ENCODE measurements at places on chromosomes 16 and 17.

DNA sequence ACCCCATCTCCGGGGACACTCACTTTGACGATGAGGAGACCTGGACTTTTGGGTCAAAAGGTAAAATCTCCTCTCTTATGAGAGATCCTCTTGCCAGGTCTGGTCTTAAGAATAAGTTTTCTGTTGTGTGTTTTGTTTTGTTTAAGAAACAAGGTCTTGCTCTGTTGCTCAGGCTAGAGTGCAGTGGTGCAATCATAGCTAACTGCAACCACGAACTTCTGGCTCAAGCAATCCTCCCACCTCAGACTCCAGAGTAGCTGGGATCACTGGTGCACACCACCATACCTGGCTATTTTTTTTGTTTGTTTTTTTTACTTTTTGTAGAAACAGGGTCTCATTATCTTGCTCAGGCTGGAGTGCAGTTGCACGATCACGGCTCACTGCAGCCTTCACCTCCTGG lies 4.1 kb downstream of the MMP25 start:
- no peak for DNase-seq

- no peak for DNase-seq
These were observed 164.6 kb downstream of the CYLD start for GRCh38 chr16:50906454-50906853.

DNA sequence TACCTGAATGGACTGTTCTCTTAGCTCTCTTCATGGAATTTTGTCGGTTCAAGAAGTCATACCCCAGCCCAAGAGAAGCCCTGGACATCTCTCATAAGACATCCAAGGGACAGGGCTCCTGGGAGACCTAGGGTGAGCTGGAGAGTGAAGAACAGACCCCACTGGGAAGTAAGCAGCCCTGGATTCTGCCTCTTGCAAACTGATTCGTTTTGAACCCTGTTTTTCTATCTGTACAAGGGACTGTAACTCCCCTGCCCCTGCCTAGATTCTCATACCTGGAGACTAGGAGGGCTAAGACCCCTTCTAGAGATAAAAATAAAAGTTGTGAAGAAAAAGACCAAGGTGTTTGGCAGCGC lies 449 bp downstream of the CCL3L1 start:
- DNase-seq: no peak

DNA sequence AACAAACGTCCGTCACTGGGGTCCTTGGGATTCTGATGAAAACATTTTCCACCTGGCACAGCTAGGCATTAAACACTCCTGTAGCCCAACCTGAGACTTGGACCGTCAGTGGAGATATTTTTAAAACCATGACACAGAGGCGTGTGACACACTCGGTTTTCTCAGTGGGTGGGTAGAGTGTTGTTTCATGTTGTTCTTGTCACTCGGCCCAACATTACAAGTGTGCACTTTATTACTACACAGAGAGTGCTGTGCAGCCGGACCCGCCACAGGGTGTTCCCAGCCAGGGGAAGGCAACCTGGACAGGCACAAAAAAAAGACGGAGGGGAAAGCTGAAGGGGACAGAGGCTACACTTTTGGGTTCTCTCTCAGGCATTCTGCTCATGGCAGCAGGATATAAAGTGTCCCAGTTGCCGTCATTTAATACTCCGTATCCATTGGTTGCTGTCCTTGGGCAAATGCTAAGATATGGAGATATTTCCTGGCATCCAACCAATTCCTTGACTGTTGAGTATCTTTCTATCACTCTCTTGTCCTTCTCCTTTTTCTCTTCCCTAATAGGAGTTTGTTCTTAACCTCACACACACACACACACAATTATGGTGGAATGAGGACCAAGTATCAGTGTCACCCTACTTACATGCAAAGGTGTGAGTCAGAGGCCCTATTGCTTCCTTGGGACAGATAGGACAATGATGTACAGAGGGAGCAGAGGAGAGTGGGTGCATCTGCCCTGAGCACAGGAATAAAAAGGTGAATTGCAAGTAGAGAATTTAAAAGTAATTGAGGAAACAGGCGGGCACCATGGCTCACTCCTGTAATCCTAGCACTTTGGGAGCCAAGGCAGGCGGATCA lies 154.1 kb upstream of the SOX9 start:
- DNase-seq: no peak

- DNase-seq: peak; percentile 74
These were observed 1.1 kb downstream of the MPP2 start for GRCh38 chr17:43905985-43906852.

GRCh38 chr16:54501797-54502196 lies 215.2 kb upstream of the IRX3 start:
- no peak for DNase-seq

DNA sequence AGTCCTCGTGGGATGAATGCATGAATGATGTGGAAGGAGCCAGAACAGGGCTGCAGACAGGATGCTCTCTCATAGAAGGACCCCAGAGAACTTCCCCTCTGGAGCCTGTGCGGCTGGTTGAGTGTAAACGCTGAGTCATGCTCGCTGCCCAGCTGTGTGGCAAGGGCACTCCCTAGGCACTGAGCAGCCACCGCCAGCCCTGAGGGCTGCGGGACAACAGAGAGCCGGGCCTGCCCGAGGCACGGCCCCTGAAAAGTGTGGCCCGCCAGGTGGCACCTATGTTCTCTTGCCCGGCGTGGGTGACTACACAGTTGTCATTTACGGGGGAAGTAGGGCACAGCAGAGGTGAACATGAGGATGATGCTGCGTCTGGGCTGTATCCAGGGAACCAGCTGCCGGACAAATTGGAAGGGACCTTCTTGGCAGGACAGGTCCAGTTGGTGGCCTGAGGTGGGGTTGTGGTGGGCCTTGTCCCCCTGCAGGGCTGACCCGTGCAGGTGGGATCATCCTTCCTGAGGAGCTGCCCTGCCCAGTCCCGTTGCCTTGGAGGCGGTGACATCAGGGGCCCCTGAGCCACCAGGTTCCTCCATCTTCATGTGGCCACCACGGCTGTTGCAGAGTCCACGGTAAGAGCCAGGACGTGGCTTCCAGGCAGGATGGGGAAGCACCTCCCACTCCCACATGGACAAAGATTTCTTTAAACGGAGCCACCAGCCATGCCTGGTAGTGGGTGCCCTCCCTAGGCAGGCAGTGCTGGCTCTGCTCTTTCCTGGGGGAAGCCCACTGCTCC lies 94.8 kb upstream of the CBX4 start:
- peak; percentile 70 for DNase-seq

DNA sequence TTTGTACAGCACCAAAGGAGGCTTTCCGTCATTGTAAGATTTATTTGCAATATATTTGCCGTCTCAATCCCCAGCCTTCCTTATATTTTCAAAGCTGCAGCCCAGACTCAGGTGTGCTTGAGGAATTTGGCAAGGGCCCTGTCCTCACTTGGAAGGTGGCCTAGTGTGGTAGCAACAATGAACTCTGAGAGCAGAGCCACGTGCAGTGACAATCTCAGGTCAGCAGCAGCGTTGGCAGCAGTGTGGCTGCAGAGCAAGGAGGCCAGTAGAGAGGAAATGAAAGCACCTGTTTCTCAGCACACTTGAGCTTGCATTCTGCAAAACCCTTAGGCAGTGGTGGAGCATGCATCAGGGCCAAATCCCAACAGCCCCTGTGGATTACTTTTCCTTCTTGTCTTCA lies 613.5 kb downstream of the RBFOX1 start:
- no peak for DNase-seq

DNA sequence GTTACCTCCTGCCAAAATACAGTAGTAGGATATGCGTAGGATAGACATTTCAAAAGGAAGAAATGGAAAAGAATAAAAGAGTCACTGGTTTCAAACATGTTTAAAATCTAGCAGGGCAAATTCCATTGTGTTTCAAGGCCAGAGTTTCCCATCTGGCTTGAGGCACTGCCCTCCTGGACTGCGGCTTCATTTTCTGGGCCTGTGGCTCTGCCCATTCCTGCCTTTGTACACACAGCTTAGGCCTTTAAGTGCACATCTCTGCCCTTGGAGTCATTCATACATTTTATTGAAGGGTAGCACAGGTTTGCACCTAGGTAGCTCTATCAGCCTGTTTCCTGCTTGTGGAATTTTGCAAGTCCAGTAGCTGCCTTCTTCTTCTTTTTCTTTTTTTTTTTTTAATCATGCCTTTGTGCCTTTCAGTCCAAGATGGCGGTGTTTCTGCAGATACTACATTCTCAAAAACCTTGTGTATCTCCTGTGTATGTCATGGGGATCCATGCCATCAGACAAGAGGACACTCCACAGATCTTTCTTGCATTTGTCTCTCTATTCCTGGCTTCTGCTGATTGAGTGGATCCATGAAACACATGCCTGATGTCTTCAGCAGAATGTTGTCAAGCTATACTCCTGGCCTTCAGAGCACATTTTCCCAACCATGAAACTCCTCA lies 282.9 kb downstream of the BCAS3 start:
- no peak for DNase-seq

DNA sequence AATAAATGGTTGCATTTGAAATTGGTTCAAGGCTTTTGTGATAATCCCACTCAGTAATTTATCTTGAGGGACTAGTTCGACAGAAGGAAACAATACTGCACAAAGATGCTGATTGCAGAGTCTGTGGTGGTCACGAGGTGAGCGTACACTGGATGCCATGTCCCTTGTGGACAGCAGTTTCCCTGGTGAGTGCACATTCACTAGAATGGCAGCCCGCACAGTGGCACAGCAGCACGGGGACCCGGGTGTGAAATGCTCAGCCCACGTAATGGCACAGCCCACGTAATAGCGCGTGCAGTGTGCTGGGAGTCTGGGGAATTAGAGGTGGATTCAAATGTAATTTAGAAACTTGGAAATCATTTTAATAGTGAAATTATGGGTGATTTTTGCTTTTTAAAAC lies 154.0 kb downstream of the LGALS9B start:
- DNase-seq: no peak

DNA sequence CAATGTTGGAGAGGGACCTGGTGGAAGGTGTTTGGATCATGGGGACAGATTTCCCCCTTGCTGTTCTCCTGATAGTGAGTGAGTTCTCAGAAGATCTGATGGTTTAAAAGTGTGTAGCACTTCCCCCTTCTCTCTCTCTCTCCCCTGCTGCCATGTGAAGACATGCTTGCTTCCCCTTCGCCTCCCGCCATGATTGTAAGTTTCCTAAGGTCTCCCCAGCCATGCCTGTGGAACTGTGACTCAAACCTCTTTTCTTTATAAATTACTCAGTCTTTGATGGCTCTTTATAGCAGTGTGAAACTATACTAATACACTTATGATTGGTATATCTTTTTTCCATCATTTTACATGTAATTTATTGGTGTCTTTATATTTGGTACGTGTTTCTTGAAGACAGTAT lies 13.4 kb downstream of the ADGRG5 start:
- DNase-seq: no peak

DNA sequence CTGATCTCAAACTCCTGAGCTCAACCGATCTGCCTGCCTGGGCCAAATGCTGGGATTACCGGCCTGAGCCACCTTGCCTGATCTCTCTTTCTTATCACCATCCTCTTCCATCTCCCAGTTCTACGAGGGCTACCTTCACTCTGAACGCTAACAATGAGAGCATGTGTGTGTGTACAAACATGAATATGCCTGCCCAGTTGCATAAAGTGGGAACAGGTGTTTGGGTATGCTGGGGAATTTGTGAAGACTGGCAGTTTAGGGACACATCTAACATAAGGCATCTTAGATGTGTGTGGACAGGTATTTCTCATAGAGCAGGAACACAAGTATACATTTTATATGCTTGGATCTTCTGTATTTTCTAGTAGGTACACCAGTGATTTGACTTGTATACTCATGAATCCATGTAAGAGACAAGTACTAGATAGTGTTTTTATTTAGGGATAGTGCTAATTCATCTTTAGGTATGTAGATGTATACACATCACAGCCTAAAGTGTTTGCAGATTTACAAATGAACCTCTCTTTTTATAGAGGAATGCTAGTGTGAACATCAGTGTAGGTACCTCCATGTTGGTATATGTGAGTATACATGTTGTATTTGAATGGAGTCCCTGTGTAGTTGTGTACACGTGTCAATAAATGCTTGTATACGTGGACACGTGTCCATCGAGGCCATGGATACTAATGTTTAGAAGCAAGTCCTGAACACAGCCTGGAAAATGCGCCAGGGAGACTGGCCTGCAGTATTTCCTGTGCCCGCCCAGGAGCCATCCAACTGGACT lies 1.2 kb upstream of the DLX4 start:
- DNase-seq: no peak

GRCh38 chr17:74740641-74741387 lies 3.8 kb downstream of the RAB37 start:
- DNase-seq: no peak

- DNase-seq: peak; percentile 94
These were observed at the start of gene SLC25A10 for GRCh38 chr17:81711814-81712467. Gene SLC25A10 (plus strand): TSS chr17:81712284. CDS start chr17:81712427, 143 bp downstream.

DNA sequence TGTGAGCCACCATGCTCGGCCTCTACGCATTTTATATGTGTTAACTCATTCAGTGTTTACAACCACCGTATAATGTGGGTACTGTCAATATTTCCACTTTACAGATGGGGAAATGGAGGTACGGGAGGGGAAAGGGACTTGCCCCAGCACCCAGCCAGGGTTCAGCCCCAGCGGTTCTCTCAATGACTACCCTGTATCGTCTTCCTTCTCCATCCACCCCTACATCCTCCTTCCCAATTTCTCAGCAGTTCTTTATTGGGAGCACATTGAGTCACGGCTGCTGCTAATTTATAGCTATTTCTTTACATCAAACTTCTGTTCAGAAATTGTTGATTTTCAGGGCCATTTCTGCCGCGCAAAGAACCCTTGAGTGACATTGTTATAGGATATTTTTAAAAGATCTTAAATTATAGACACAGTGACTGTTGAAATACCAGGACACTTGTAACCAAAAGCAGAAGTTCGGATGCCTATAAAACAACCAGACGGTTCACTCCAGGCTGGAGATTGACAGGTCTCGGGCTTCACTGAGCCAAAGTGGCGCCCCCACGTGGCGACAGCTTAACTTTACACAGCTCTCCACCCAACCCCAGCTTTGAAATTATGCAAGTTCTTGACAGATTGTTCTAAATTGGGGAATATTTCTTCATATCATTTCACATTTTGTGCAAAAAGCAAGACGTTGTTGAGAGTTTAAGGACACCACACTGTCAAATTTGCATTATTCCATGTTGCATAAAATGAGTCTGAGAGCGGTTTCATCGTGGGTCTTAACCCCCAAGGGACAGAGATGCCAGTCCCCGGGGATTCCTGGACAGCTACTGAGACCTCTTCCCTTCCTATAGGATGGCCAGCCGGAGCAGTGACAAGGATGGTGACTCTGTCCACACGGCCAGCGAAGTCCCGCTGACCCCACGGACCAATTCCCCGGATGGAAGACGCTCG lies 11.8 kb downstream of the SYT17 start:
- peak; percentile 63 for DNase-seq

- peak; percentile 96 for DNase-seq
These were observed 15.8 kb downstream of the SLC7A5 start for GRCh38 chr16:87853411-87854052.

- no peak for DNase-seq
These were observed 80.2 kb downstream of the HS3ST4 start for GRCh38 chr16:25771812-25772568.

- no peak for DNase-seq
These were observed 20.1 kb downstream of the HSD17B2 start for GRCh38 chr16:82055117-82055516.

- no peak for DNase-seq
These were observed 3.6 kb upstream of the PHF12 start for GRCh38 chr17:28954886-28955285.

- no peak for DNase-seq
These were observed 68.6 kb downstream of the EMP2 start for GRCh38 chr16:10511829-10512228.
